ENCODE measurements at places on chromosomes 3 and 15.

DNA sequence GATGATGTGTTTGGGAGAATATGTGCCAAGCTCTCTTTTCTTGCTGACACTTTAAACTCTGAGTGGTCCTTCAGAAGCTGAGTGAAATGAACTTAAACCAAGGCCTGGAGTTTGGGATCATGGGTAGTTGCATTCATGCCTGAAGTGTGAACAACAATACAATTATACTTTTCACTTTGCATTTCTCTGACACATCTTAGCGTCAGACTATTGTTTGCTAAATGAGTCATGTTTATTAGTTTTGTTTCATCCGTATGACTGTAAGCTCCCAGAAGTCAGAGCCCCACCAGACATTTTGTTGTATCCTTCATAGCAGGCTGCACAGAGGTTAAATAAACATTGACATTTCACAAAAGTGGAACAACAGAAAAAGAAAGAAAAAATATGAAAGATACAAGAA lies 542.6 kb downstream of the TUSC7 start:
- no peak for DNase-seq

DNA sequence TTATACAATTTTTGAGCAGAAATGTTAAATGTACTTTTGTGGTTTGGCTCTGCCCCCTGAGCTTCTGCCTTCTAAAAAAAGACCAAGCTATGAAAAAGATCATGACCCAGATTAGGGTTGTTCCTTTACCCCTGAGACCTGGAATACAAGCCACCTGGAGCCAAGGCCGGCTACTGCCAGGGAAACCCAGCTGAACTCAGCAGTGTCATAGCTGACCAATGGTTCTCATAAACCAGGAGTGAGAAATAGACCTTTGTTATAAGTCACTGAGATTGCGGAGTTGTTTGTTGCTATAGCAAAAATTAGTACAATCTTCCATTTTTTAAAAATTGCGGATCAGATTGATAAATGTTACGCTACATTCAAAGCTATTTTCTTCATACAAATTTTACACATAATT lies 1261.7 kb downstream of the ROBO1 start:
- no peak for DNase-seq

GRCh38 chr3:171711461-171712170 lies 98.7 kb downstream of the PLD1 start:
- no peak for DNase-seq

DNA sequence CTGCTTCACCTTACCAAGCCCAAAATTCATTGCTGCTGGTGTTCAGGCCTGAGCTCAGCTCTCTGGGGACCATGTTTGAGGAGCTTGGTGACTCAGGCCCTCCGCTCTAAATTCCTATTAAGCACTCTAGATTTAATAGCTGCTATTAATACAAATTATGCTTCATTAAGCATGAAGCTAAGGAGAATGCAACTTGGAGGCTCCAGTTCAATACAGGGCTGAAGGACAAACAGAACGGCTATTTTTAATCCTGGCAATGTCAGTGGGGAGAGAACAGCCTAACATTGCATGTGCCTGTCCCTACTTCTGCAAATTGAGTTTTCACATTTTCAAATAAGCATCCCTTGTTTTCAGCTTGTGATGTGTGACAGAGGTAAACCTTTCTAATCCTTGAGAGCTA lies 80.1 kb upstream of the TRIM42 start:
- DNase-seq, result no peak

DNA sequence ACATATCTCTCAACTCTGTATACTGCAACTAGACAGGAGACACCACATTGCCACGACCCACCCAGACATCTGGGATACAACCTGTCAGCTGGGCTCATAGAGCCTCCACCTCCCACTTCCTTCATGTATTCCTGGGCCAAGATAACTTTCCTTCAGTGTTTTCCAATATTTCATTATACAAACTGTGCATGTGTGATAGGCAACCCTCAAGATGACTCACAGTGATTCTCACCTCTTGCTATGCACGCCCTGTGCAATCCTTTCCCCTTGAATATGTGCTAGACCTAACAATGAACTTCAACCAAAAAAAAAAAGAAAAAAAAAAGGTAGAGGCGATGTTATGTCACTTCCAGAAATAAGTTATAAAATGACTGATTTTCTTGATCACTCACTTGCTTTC lies 138.0 kb upstream of the ALCAM start:
- no peak for DNase-seq

DNA sequence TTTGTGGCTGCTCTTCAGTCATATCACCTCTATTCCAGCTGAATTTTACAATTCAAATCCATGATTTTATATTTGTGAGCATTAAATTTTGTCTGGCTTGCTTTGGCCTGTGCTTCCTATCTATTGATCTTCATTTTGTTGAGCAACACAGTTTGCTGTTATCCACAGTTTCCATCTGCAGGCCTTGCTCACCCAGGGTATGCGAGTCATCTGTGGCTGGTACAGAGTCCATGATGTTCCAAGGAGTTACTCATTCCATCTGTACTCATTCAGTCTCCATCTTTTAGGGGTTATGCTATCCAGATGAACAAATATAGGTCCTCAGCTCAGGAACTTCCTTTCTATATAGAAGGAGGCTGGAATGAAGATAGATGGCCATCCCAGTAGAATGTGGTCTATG lies 70.1 kb upstream of the CCK start:
- no peak for DNase-seq

- no peak for DNase-seq
Measured at GRCh38 chr3:77682162-77682561, 642.3 kb downstream of the ROBO2 start.

Measured in CD4-positive, alpha-beta T cell treated with Interleukin-6 for 4 hours (primary cell).